Stimulated activated CD8-positive, alpha-beta memory T cell treated with anti-CD3 and anti-CD28 coated beads, Interleukin-15, amount 100 ng/mL, for 24 hours (primary cell): ENCODE measurements at places on chromosomes 5 and 9.

- no peak for DNase-seq
Observed at GRCh38 chr5:14156650-14157492, 13.7 kb downstream of the TRIO start.

- no peak for DNase-seq
Observed at GRCh38 chr9:105399117-105399516, 48.7 kb upstream of the FSD1L start.

DNA sequence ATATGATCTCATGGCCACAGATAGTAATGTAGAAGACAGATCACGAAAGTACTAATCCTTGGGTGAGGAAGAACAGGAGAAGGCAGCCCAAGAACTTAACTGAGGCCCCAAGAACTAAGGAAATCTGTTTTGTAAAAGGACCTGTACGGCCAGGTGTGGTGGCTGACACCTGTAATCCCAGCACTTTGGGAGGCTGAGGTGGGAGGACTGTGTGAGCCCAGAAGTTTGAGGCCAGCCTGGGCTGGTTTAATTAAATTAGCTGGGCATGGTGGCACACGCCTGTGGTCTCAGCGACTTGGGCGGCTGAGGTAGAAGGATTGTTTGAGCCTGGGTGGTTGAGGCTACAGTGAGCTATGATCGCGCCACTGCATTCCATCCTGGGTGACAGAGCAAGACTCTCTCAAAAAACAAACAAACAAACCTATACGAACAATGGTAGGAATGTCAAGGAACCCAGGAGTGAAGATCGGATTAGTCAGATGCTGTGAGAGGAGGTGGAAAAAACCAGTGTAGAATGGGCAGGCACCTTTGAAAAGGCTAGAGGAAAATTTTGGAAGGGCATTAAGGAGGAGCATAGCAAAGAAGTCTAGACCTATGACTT is 283.8 kb upstream of the DMRT1 start:
- DNase-seq: no peak

- DNase-seq: no peak
Observed at GRCh38 chr5:153880106-153880505, 158.6 kb downstream of the FAM114A2 start.

DNA sequence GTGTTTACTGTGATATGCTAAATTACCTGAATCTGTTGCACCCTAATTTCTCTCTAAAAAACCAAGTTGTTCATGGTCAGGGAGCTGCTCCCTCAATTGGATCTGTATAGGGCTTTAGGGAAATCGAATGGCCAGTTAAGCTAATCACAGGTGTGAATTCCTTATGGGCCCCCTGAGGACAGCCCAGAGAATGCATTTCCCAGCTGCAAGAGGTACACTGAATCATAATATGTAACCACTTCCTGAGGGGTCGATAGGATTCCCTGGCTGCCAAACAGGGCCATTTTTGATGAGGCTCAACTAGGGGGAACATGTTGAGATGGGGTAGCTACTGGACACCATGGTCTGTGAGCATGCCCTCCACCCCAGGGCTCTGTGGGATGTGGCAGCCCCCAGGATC is 478.6 kb downstream of the CCDC171 start:
- no peak for DNase-seq

- no peak for DNase-seq
Observed at GRCh38 chr9:134263596-134263995, 62.7 kb upstream of the RXRA start.

DNA sequence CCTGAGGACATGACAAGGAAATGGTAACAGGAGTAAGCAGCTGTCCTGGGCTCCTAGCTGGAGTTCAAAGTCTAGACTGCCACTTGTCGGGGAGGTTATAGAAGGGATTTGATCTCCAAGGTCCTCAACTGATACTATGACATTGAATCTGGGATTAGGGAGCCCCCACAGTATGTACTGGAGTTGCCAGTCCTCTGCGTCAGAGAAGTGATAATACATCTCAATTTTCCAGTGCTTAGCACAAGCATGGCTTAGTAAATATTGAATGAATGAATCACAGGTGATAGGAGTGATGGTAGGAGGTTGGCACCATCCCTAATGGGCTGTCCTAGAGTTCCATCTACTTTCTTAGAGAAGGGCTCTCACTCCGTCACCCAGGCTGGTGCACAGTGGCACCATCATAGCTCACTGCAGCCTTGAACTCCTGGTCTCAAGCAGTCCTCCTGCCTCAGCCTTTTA is 6.2 kb upstream of the TPM2 start:
- DNase-seq: no peak

- DNase-seq: no peak
Observed at GRCh38 chr5:54874337-54875021, 110.9 kb downstream of the ESM1 start.
